M059J (cell line): ENCODE measurements at places on chromosomes 7 and 10. TPM values are rescaled to one million over a fixed set of nuclear protein-coding genes. Genes with fewer than 3 reads are reported as not detected.

AKR1C2 gene
- total RNA-seq, result 0.49 and 0.86 TPM in 2 replicates

GRCh38 chr7:42359946-42360345 lies 122.9 kb upstream of the GLI3 start:
- peak; percentile 65 for DNase-seq

DNA sequence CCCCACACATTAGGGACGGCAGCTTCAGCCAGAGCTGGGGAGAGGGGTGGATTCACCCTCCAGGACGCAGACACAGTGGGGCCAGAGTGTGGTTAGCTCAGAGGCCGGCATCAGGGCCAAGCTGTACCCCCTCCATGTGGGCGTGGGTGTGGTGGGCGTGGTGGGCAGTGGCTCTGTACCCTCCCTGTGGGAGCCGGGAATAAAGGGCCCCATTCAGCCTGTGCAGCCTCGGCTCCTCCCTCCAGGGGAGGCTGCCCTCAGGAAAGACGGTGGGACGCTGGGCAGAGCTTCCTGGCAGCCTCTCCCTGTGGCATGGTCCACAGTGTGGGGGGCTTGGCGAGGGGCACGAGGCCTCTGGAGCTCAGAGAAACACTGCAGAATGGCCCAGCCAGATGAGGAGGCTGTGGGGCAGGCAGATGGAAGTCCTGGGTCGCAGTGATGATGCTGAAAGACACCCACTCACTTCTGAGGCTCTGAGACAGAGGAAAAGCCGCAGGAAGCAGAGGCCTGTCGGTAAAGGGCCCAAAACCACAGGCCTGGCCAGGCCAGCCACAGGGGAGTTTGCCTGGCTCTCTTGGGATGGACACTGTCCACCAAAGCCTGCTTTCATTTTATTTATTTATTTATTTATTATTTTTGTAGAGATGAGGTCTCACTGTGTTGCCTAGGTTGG lies 108.0 kb downstream of the SH3PXD2A start:
- DNase-seq, result no peak

TRIL gene
- 0.44 and 0.91 TPM in 2 replicates for total RNA-seq

- DNase-seq, result peak; percentile 48
These were observed 825 bp downstream of the MRPL32 start for GRCh38 chr7:42932811-42933591.

DNA sequence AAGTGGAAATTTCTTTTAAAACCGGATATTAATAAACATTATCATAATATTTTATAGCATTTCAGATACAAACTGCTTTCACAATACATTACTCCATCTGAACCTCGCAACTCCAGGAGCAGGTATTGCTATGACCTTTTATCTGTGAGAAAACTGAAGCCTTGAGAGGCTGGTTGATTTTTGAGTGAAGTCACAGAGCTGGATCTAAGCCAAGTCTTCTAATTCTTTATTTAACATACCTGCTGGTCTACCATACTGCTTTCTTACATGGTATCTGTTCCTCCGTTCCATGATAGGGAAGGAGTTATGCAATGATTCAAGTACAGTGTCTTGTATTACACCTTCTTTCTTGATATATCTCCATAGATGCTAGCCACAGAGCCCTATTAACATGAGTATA lies 37.4 kb upstream of the ITGB8 start:
- no peak for DNase-seq

- no peak for DNase-seq
These were observed 511.0 kb downstream of the GFRA1 start for GRCh38 chr10:115762029-115762428.

DNA sequence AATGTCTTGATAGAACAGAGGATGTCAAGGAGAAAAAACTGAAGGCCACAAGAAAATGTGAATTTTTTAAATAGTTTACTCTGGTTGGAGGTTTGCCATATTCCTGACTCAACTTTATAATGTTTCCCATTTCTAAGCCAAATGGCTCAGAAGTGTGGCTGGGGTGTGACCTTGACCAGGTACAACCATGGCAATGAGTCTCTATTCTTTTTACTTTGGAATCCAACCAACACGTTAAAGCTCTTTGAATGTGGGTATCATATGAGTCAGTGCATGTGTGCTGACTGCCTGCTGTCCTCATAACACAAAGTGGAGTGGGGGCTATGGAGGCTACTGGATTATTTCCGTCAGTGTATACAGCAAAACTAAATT lies 33.5 kb upstream of the DLD start:
- DNase-seq, result peak; percentile 90

- DNase-seq, result no peak
These were observed 105.6 kb downstream of the CTBP2 start for GRCh38 chr10:125054669-125055268.

SLC18A3 gene
- total RNA-seq, result not detected in 2 replicates
